Thoracic aorta (tissue), 2 donors: ENCODE measurements at places on chromosomes 11 and 22. TPM values are rescaled to one million over a fixed set of nuclear protein-coding genes. Genes with fewer than 3 reads are reported as not detected.

DNA sequence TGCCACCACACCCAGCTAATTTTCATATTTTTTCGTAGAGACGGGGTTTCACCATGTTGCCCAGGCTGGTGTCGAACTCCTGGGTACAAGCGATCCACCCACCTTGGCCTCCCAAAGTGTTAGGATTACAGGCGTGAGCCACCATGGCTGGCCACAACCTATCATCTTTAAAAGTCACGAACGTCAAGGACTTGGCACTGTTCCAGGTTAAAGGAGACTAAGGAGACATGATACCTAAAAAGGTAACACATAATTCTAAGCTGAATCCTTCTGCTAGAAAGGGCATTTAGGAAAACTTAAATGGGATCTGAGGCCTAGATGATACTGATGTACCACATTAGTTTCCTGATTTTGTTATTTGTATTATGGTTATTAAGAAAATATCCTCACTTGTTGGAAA is 43.3 kb upstream of the SYT9 start:
- DNase-seq: no peak

TMEM121B gene
- total RNA-seq: 1.1 TPM

GRCh38 chr11:109547356-109548027 is 125.5 kb downstream of the C11orf87 start:
- no peak for DNase-seq

GRCh38 chr11:118872403-118872821 is 11.3 kb upstream of the CXCR5 start:
- no peak for DNase-seq

GRCh38 chr22:44525941-44526778 is 28.1 kb upstream of the RTL6 start:
- DNase-seq: no peak

GRCh38 chr22:23033116-23033905 is 37.0 kb upstream of the GNAZ start:
- DNase-seq: no peak

- no peak for DNase-seq
Observed at GRCh38 chr22:36015155-36015810, 13.3 kb downstream of the RBFOX2 start.

GRCh38 chr22:37563153-37564081 is 3.1 kb downstream of the CDC42EP1 start:
- peak; percentile 85 for DNase-seq

GRCh38 chr22:37259540-37260029 is 15.5 kb upstream of the RAC2 start:
- DNase-seq: no peak

- no peak for DNase-seq
Observed at GRCh38 chr11:104286129-104286528, 122.2 kb upstream of the PDGFD start.

GRCh38 chr22:39520226-39521105 is at the start of gene ATF4:
ATF4 (plus strand) TSS chr22:39520562; CDS start chr22:39521446, 884 bp downstream.
- peak; percentile 77 for DNase-seq

DNA sequence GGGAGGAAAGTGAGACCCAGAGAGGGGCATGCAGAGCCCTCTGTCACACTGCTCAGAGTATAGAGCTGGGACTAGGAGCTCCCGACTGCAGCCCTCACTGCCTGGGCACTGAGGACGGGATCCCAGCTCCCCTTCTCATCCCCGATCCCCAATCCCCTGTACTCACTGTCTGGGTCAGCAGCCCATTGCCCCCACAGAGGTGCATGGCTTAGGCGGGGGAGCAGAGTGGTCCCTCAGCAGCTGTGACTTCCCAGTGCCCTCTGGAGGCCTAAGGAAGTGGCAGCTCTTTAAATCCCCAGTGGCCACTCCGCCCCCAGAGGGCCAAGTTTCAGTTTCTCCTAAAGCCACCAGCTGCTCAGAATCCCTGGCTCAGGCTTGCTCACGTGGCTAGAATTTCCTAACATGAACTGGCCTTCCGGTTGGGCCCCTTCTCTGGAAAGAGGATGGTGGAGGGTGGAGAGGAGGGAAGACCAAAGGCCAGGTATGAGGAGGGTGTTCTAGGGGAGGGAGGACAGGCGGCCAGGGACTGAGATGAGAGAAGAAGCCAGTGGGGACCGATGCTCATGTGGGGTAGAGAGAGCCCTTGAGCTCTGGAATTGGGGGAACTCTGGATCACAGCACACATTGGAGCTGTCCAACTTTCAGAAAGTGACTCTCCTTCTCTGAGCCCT is at the start of gene BATF2:
Gene BATF2 (minus strand): TSS at position 262 of the 671 bp plus-strand sequence. CDS start 57 bp downstream, at position 205.
- peak; percentile 29 for DNase-seq

DNA sequence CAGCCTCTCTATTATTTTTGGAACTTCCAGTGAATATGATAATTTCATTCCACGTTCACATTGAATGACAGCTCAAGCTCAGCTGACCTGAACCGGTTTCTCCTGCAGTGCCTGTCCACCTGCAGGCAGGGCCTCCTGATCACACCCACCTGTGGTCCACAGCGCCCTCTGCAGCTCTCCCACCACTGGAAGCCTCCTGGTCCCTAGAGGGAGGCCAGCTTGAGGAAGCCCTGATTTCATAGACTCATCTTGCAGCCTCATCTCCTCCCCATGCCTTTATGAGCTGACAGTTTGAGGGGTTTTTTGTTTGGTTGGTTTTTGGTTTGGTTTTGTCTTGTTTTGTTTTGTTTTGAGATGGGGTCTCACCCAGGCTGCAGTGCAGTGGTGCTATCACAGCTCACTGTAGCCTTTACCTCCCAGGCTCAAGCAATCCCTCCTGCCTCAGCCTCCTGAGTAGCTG is 29.9 kb upstream of the MALAT1 start:
- DNase-seq: no peak

- DNase-seq: no peak
Observed at GRCh38 chr22:44566911-44567310, 68.9 kb upstream of the RTL6 start.

FAM181B gene
- total RNA-seq: 2.2 TPM

DNAJB13 gene
- not detected for total RNA-seq

KCNJ4 gene
- total RNA-seq: not detected

CCDC116 gene
- not detected for total RNA-seq
